ENCODE measurements at places on chromosomes 7 and 10.

- DNase-seq, result peak; percentile 86
Measured at GRCh38 chr7:104973909-104974415, 40.0 kb upstream of the KMT2E start.

- no peak for DNase-seq
Measured at GRCh38 chr10:129956876-129957673, 7.0 kb downstream of the EBF3 start.

DNA sequence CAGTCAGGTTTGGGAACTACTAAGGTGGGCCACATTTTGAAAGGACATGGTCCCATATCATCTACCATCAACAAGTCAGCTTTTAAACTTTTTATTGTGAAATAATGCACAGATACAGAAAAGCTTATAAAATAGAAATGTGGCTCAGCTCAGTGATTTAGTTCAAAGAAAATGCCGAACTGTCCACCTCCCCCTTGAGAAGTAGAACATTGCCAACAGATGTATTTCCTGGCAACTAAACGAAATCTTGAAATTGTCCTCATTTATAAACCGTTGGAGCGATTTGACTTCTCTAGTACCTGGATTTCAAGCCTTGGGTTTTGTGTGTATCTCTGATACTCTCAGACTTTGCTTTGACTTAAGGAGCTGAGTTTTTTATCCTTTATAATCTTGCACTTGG, 32.7 kb upstream of the SMNDC1 start:
- no peak for DNase-seq

- no peak for DNase-seq
Measured at GRCh38 chr10:104350127-104350635, 3.5 kb upstream of the CFAP58 start.

- DNase-seq, result no peak
Measured at GRCh38 chr7:27412164-27412563, 169.6 kb downstream of the EVX1 start.

GRCh38 chr10:22605168-22605567, 109.2 kb downstream of the PIP4K2A start:
- DNase-seq, result no peak

GRCh38 chr7:234051-234707, 41.8 kb downstream of the FAM20C start:
- DNase-seq, result peak; percentile 29

DNA sequence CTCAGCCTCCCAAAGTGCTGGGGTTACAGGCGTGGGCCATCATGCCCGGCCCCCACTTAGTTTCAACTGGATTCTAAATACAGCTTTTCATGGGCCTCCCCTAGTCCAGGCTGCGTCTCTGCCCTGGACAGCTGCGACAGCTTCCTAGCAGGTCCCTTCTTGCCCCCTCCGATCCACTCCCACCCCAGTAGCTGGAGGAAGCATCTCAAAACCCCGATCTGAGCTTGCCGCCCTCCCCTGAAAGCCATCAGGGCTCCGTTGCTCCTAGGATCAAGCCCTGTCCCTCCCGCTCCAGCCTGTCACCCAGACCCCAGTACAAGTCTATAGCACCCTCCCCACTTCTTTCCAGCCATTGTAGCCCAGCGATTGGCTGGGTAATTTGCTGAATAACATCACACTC, 64.5 kb downstream of the VWA2 start:
- DNase-seq, result no peak

DNA sequence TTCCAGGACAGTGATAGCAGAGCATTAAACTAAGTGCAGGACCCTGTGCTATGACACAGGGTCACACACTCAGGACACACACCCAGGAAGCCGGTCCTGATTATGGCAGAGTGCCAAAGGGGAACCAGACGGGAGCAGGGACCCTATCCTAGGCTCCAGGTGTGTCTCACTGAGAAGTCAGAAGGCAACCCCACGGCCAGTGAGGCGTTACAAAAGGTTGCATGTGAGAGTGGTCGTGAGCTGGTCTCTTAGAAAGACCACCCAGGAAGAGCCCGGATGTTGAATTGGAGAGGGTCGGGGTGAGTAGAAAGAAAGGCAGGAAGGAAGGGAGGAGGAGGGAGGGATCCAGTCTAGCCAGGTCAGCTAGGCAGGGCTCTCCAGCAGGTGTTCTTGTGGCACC, 31.0 kb downstream of the FRMPD2 start:
- DNase-seq, result no peak

DNA sequence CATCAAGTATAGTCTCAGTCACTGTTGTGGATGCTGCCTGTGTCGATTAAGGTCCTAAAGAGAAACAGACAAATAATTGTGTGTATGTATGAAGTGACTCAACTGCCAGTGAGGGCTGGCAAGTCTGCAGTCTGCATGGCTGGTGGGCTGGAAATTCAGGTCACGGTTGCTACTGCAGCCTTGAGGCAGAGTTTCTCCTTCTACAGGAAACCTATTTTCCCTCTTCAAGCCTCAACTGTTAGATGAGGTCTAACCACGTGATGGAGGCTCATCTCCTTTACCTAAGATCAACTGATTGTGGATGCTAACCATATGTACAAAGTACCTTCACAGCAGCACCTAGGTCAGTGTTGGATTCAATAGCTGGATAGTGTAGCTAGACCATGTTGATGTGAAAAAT, 29.9 kb downstream of the MBL2 start:
- no peak for DNase-seq

DNA sequence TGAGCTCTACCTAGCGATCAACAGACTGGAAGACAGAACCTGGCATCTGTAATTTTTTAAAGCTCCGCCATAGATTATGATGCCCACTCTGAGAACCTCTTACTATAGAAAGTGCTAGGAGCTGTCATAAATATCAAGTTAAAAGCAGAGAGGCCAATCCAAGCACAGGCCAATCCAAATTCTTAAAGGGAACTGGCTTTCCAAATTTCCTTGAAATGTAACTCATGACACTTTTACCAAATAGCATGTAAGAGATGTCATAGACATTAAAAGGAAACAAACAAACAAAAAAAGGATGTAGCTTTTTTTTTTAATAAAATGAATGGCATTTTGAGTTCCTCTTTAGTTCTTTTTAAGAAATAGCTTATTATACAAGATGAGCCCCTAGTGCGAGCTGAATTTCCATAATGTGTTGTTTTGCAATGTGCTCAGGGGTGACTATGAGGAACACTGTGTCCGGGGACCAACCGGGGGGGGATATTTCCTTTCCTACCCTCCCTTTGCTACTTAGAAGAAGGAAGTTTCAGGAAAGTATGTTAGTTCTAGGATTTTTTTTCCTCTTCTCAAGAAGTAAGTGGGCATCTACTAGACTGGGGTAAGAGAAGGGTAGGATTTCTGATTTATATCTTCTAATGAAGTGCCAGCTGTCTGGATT, 23.7 kb upstream of the MRC1 start:
- DNase-seq, result no peak

GRCh38 chr10:71326464-71326881, 7.4 kb downstream of the SLC29A3 start:
- DNase-seq, result no peak

- no peak for DNase-seq
Measured at GRCh38 chr7:111010798-111011197, 80.1 kb upstream of the LRRN3 start.

GRCh38 chr7:80189638-80190037, 55.0 kb downstream of the GNAI1 start:
- DNase-seq, result no peak

DNA sequence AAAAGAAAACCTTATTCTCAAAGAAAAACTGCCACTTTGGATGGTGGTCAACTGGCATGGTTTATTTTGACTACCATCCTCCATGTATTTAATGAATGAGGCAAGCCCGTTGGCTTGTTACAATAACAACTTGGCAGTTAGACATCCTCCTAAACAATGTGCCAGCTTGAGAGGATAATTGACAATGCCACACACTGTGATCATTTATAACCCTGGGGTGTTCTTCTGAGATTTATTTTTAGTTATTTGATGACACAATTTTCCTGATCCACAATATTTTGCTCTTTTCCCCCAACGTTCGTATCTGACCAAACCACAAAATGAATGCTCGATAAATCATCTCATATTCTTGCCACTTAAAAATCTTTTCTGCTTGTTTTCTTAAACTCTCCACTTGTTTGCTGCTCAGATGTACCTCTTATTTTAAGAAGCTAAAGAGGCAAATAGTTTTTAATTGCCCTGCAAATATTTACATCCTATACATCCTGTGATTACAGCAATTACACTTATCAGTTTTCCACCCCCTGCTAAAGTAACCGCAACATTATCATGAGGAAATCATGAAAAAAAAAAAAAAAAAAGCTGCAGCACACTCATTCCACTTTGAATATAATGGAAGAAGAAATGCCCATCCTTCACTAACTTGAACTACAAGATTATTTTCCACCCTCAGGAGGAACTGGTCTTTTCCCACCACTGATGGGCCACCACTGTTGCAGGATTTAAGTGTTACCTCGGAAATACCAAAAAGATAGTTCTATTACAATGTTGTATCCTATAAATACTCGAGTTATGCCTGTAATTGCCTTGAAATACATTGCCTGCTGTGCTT, 119.9 kb downstream of the MBL2 start:
- DNase-seq, result no peak

DNA sequence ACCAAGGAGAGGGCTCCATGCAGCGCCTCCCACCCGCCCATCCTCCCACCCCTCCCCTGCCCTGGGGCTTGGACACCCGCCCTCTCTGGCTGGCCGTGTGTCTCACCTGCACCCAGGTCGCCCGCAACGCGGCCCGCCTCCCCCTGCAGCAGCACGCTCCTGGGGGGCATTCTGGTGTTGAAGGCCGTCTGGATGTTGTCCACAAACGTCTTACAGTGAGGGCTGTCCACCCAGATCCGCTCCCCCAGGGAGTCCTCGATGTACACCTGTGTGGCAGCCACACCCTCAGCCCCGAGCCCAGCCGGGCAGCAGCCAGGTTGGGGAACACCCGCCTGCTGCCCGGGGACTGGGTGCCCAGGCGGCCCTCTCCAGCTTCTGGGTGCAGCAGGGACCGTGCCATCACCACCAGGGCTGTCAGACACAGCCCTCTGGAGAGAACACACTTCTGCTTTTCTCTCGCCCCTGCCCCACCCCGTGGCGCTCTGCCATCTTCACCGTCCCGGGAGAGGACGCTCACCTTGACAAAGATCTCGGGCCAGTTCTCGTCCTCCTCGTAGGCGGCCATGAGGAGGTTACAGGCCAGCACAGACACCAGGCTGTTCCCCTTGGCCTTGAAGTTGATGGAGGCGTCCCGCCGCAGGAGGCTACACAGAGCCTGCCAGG, 4.7 kb downstream of the INTS1 start:
- DNase-seq, result no peak

DNA sequence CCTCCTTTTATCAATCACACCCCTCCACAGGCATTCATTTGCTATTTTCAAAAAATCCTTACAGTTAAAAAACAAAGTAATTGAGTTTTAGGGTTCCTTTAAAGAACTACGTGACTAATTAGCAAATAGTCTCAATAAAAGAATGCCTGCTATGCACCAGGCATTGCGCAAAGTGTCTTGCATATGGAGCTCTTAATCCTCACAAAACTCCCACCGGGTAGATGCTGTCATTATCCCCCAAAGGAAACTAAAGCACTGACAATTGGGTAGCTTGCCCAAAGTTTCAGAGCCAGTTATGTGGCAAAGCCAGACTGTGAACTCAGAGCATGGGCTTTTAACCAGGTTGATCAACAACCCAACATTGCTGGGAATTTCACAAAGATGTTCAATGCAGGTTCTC, 305.7 kb downstream of the ELMO1 start:
- DNase-seq, result no peak

DNA sequence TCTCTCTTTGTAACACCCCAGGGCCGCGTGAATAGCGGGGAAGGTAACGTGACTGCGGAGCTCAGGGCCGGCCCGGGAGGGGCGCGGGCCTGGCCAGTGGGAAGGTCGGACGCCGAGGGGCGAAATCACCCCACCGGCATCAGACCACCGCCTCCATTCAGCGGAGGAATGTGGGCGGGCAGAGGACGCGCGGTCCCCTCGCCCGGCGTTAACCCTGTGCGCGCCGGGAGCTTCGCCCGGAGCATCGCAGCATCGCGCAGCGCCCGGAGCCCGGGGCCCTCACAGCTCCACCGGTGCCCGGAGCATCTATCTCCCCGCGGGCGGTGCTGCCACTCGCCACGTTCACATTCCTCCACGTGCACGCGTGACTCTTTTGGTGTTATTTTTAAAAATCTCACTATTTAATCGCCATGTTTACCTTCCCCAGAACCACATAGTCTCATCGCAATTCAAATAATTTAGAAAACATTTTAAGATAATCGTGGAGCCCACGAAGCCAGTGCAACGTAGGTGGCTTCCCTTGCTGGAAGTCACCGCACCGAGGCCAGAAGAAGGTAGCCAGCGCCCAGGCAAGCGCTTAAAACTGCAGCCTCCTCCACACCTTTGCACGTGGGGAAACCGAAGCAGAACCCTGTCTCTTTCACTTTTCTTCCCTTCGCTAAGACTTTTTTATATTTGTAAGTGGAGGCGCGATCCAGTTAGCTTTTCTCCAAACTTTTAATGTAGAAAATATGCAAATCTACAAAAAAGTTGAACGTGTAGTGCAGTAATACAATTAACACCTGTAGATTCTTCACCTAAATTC, 21.8 kb downstream of the FGFBP3 start:
- no peak for DNase-seq

GRCh38 chr7:30828591-30828990, 57.4 kb downstream of the MINDY4 start:
- no peak for DNase-seq

GRCh38 chr10:110985497-110986275, 66.3 kb downstream of the SHOC2 start:
- no peak for DNase-seq

- DNase-seq, result no peak
Measured at GRCh38 chr10:132684164-132684891, 101.6 kb downstream of the NKX6-2 start.

GRCh38 chr7:17408245-17408903, 109.9 kb downstream of the AHR start:
- peak; percentile 62 for DNase-seq

GRCh38 chr7:1981201-1981877, 251.4 kb downstream of the MAD1L1 start:
- no peak for DNase-seq

DNA sequence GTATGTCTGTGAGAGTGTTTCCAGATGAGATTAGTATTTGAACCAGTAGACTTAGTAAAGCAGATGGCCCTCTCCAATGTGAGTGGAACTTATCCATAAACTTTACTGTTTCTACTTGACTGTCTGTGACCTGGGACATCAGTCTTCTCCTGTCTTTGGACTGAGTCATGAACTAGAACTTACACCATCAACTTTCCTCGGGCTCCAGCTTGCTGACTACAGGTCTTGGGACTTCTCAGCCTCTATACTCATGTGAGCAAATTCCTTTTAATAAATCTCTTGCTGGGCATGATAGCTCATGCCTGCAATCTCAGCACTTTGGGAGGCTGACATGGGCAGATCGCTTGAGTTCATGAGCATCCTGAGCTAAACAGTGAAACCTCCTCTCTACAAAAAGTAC, 25.7 kb upstream of the WAPL start:
- DNase-seq, result no peak
